IMR-90 (cell line): ENCODE measurements at places on chromosomes 13 and 19.

DNA sequence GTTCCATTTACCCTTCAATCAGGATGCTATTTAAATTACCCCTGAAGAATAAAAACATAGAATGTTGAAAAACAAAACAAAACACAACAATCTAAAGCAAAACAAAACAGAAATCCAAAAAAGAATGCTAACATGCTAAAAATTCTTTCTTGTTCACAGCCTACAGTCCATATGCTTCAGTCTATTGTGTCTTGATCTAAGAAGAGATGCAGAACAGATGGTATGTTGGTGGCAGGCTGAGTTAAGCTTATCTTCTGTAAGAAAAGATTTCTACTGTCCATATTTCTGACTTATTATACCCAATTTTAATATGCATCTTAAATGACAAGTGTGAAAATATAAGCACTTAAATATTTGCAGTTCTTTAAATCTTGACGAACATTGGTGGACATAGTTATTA, 356.1 kb upstream of the SLITRK1 start:
- no peak for DNase-seq

DNA sequence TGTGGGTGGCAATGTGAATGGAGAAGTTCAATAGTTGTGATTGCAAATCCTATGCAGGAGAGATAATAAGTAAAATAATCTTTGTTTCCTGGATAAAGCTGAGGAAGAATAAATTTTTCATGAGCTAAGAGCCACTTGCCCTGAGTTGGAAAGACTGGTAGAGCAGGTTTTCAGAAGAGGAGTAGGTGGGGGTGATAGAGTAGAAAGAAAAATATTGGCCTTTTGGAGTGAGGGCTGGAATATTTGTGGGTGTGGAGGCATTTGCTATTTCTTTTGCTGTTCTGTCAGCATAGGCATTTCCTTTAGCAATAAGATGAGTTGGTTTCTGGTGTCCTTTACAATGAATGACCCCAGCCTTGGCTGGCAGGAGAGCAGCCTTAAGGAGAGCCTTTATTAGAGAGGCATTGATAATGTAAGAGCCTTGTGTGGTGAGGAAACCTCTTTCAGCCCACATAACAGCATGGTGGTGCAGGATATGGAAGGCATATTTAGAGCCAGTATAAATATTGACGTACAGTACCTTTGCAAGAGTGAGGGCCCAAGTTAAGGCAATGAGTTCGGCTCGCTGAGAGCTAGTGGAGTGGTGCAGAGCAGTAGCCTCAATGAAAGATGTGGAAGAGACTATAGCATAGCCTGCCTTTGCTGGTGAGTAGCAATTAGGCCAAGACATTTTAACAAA, 11.6 kb upstream of the ZNF431 start:
- DNase-seq, result no peak

- no peak for DNase-seq
These were observed 1.8 kb downstream of the KLF16 start for GRCh38 chr19:1861599-1862031.

DNA sequence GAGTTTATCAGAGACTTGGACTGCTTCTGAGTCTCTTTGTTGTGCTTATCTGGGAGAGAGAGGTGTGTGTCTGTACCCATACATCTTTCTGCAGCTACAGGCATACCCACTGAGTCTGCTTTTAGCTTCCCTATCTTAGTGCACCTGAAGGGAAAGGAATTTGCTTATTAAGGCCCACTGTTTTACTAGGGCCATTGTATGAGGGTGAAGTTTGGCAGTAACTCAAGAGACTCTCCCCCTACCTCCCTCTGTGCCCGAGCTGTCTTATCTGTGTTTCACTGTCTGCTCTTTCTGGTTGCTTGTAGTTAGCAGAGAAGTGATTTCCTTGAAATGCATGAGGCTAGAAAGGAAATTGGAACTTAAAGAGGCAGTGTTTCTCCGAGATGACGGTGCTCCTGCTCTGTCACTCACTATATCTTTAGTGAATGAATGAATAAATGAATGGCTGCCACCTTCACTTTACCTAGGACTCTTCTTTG, 678 bp upstream of the CD33 start:
- no peak for DNase-seq

DNA sequence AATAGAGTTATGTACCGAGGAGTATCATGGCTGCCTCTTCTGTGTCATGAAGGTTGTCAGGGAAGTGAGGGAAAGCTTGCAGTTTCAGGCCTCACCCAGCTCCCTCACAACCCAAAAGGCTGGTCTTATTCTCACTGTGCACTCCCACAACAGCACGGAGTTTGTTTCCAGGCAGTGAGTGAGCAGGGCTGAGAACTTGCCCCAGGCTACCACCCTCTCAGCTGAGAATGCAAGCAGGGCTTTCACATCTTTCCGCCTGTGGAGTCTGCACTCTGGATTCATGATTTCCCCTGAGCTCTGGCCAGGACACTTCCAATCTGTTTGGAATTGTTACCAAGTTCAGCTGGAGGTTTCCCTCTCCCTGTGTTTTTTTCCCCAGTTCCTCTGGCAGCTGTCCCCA, 2284.7 kb upstream of the PCDH20 start:
- no peak for DNase-seq

GRCh38 chr13:28707629-28708427, 10.9 kb downstream of the SLC46A3 start:
- peak; percentile 92 for DNase-seq

DNA sequence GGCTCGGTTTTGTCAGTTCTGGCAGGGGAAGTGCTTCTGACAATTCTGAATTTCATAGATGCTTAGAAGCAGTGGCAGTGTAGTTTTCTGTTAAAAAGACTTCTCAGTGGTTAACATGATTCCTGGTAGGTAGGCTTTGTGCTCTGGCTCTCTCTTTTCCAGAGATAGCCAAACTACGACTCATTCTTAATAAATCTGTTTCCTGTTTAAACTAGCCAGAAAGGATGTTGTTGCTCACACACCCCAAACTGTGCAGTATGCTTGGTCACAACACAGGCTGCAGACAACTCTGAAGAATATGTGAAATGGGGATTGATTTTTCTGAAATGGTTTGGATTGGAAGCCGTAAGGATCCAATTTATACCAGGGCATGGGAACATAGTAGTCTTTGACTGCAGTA, 711.5 kb downstream of the PCDH17 start:
- no peak for DNase-seq

DNA sequence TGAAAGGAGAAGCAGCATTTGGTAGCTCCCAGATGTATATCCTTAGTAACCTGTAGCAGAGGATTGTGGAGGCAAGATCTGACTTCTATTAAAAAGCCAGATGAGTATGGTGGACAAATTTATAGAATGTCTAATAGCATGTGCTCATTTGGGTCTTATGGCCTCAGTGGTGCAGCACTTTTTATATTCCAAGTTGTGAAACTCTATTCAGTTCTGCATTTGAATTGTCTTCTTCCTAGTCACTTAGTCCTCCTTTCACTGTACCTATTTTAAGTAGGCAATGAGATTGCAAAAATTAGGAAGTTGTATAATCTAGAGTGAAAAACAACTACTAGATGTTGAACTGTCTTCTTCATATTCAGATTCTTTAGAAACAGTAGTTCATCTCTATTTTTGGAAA, 412.5 kb upstream of the PCDH9 start:
- DNase-seq, result no peak

GRCh38 chr19:43503501-43504425, 783 bp downstream of the PHLDB3 start:
- DNase-seq, result peak; percentile 84

- DNase-seq, result no peak
These were observed 4.3 kb downstream of the F2RL3 start for GRCh38 chr19:16892868-16893685.

DNA sequence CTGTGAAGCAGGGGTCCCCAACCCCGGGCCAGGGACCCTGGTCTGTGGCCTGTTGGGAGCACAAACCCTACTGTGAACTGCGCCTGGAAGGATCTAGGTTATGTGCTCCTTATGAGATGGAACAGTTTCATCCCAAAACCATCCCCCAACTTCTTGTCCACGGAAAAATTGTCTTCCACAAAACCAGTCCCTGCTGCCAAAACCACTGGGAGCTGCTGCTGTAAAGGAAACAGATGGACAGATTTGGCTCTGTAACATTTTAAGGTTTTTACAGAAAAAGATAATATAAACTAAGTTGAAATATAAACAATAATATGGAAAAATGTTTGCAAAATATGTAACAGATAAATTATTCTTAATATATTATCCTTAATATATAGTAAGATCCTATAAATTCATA, 73.7 kb downstream of the COG6 start:
- peak; percentile 15 for DNase-seq

DNA sequence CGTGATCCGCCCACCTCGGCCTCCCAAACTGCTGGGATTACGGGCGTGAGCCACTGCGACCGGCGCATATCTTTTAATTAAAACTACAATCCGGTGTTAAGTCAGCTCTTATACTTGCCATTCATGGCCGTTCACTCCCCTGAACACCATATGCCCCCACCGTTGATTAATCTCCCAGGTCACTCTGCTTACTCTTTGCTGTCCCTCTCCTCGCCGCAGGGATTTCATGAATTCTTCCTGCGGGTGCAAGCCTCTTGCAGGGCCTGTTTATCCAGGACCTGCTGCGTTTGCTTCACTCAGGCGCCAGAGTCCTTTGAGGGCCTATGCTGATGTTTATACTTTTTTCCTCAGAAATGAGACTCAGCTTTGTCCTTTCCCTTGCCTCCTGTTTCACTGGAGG, 996 bp downstream of the ERVV-2 start:
- DNase-seq, result no peak

DNA sequence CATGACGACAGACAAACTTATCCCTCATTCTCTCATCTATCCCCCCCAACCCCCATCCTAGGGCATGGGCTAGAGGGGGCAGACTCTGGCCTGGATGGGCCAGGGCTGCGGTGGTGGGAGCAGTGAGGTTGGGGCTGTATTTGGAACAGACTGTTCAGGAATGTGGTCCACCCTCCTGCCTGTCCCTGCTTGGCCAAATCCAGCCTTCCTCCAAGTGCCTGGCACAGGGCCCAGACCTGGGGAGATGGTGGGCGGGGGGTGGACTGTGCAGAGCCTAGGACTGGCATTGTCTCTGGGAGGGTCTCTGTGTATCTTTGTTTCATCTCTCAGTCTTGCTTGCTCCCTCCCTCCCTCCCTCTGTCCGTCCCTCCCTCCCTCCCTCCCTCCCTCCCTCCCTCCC, 14.2 kb downstream of the EGLN2 start:
- no peak for DNase-seq

GRCh38 chr13:93435651-93436050, 209.0 kb downstream of the GPC6 start:
- no peak for DNase-seq

GRCh38 chr13:29884671-29885430, 34.4 kb upstream of the UBL3 start:
- peak; percentile 22 for DNase-seq

- no peak for DNase-seq
These were observed 14.6 kb upstream of the IPO5 start for GRCh38 chr13:97938706-97939475.

DNA sequence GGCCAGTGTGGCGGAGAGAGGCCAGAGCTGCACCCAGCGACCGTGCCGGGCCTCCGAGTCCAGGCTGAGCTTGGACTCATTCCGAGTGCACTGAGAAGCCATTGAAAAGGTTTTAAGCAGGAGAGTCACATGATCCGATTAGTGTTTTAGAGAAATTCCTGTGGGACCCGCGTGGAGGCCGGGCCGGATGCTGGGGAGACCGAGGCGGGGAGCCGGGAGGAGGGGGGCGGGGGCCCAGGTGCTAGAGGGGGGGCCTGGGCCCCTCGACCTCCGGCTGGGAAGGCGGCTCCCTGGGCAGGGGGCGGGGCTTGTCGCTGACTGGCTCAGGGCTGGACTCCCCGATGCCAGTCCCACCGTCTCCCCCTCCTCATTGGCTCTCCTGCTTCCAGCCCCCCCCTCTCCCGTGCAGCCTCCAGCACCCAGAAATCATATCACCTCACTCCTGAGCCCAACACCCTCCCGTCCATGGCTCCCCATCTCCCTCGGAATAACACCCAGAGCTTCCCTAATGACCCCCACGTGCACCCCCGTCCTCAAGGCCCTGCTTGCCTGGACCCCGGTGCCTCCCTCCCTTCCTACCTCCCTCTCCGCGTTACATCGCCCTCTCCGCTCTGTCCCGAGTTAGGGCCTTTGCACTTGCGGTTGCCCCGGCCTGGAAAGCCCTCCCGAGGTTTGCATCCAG, 5.2 kb upstream of the ZNF579 start:
- DNase-seq, result peak; percentile 63

DNA sequence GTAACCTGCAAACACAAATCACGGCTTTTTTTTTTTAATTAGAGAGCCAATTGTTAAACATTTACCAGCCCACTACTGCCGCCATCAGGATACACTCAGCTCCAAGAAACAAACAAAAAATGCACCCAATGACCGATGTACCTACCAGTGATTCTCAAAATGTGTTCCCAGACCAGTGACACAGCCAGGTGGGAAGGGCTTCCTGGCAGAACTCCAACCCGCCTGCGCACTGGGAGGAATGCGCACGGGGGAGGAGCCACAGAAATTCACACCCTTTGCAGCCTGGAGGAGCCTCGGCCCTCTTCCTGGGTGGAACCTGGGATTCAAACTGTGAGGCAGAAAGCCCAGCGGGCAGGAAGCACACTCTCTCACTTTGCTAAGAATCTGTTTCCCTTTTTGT, 255.9 kb downstream of the TBC1D4 start:
- no peak for DNase-seq

GRCh38 chr19:1213391-1214286, 8.1 kb downstream of the STK11 start:
- DNase-seq, result peak; percentile 58

DNA sequence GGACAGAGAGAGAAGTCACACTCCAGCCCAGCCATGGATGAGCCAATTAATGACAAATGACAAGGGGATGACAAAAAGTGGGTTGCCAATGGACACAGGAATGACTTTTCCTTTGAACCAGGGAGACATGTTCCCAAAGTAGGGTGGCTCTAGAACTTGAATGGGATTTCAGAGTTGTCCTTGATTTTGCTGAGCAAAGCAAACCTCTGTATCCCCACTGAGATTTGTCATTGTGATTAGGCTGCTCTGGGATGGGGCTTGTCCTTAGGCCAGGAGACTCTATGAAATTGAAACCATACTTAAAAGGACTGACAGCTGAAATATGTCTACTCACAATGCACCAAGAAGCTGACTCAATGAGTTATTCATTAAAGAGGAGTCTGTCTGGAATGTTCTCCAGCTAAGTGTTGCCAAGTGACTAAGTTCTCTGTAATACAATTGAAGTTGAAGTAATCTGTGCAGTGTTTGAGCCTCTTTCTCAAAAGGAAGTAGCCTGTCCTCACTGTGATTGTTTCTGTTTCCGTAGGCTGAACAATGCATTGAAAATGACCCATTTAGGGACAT, 69.0 kb upstream of the PCDH9 start:
- DNase-seq, result peak; percentile 91

DNA sequence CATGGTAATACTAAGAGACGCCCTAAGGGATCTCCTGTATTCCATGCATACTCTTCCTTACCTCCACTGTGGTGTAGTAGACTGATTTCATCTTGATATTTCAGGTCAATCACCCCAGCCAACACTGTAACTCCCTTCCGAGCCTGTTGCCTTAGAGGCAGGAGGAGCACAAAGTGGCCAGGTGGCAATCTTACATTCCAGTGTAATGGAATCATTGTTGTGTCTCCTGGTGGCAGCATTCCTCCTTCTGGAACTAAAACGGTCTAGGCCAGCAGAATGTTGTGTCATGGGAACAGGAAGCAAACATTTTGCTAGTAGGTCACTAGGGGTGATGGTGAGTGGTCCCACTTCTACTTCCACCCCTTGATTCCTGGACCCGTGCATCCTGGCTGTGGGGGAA, 405.7 kb upstream of the SLC10A2 start:
- no peak for DNase-seq
